ENCODE measurements at places on chromosomes 2 and 18.

- DNase-seq, result no peak
Observed at GRCh38 chr18:30489890-30490643, 552.5 kb downstream of the DSC3 start.

DNA sequence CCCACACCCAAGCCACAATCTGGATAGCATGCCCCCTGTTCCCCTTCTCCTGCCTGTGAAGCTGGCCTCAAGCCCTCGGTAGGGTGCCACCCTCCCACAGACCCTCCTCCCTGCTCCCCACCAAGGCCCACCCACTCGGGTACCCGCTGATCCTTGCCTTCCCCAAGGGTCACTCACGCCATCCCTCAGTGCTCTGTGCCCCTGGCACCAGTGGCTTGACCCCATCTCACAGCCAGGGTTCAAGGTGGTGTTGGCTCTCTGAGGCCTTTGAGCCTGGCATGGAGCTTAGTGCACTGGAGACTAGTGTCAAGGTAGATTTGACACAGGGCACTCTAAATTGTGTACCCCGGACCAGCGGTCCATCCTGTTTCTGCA is 11.9 kb downstream of the ADRA2B start:
- no peak for DNase-seq

GRCh38 chr18:36128530-36128870 is 640 bp downstream of the SLC39A6 start:
- no peak for DNase-seq

DNA sequence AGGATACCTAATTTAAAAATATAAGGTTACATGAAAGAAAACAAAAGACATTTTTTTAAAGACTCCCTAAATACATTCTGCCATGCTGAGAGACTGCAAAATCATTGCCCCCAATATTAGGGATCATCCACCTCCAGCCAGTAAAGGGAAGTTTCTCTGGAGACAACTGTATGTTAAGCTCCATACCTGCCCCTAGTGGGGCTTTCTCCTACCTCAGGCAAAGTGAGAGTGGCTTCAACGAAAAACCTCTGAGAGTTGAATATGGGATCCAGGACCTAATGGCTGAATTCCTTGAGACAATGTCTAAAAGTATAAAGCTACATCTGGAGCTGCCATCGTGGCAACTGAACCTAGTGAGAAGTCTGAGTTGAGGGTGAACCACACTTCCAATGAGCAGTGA is 248.1 kb upstream of the FIGN start:
- no peak for DNase-seq

GRCh38 chr2:17303521-17303920 is 214.7 kb downstream of the RAD51AP2 start:
- DNase-seq, result no peak

- no peak for DNase-seq
Observed at GRCh38 chr18:4831791-4832375, 365.2 kb downstream of the AKAIN1 start.

GRCh38 chr2:170823088-170823897 is 6.6 kb downstream of the GAD1 start:
- DNase-seq, result no peak

- DNase-seq, result no peak
Observed at GRCh38 chr18:35038881-35039491, 2.2 kb upstream of the MAPRE2 start.

DNA sequence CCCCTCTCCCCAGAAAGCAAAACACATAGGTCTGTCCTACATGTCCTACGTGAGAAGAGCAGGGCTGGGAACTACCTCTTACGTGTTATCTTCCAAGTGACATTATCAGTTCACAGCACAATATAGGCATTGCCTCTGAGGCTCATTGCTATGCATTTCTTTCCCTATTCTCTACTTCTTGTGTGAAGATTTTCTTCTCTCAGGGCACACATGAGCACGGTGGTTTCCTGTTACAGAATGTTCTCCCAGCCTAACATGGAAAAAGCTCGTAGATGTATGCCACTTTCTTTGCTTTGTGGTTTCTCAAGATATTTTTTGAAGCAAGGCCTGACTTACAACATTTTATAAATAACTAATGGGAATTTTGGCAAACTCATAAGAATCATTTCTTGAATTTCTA is 19.4 kb upstream of the DSC3 start:
- DNase-seq, result no peak

DNA sequence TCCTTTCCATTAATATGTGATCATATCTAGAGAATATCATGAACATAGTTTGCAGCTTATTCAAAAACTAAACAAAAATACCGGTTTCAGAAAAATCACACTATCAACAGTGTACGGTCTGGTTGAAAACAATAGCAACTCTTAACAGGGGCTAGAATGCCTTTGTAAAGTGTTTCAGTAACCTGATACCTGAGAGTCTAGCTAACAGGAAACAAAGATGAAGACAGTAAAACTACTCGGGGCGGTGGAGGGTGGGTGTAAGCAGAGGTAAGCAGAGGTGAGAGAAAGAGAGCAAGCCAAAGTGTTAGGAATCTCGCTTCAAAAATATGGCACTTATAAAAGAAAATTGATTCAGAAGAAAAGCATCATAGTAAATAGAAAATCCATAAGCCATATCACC is 109.0 kb upstream of the RGPD4 start:
- no peak for DNase-seq

DNA sequence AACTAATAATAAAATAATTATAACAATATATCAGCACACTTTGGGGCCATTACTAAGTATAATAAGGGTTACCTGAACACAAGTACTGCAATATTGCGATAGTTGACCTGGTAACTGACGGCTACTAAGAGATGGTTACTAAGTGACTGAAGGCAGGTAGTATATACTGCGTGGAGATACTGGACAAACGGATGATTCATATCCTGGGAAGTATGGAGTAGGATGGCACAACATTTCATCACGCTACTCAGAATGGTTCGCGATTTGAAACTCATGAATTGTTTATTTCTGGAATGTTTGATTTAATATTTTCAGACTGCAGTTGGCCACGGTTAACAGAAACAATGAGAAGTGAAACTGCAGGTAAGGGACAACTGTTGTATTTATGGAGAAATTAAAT is 39.5 kb upstream of the FLACC1 start:
- no peak for DNase-seq

DNA sequence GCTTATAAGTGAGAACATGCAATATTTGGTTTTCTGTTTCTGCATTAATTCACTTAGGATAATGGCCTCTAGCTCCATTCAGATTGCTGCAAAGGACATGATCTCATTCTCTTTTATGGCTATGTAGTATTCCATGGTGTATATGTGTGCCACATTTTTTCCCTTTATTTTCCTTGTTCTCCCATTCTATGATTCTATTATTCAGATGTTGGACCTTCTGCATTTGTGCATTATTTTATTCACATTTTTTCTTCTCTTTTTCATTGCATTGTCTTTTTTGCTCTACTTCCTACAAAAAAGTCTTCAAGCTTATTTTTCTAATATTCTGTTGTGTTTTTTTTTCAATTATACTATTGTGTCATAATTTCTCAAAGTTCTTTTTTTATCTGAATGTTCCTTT is 11.1 kb upstream of the ANTXR1 start:
- no peak for DNase-seq

DNA sequence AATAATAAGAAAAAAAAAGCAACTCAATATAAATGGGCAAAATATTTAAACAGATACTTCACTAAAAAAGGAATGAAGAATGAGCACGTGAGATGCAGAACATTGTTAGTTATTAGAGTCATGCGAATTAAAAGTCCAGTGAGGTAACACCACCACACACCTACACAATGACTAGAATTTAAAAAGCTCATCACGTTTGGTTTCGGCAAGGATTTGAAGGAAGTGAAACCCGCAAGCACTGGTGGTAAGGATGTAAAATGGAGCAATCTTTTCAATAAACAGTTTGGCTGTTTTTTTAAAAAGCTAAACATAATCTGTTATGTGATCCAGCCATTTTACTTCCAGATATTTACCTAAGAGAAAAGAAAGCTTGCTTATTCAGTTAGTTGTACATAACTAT is 1181.6 kb upstream of the CELF4 start:
- no peak for DNase-seq

GRCh38 chr2:134508391-134508790 is 210.4 kb downstream of the TMEM163 start:
- no peak for DNase-seq

- DNase-seq, result no peak
Observed at GRCh38 chr2:184927040-184927439, 328.7 kb downstream of the ZNF804A start.

DNA sequence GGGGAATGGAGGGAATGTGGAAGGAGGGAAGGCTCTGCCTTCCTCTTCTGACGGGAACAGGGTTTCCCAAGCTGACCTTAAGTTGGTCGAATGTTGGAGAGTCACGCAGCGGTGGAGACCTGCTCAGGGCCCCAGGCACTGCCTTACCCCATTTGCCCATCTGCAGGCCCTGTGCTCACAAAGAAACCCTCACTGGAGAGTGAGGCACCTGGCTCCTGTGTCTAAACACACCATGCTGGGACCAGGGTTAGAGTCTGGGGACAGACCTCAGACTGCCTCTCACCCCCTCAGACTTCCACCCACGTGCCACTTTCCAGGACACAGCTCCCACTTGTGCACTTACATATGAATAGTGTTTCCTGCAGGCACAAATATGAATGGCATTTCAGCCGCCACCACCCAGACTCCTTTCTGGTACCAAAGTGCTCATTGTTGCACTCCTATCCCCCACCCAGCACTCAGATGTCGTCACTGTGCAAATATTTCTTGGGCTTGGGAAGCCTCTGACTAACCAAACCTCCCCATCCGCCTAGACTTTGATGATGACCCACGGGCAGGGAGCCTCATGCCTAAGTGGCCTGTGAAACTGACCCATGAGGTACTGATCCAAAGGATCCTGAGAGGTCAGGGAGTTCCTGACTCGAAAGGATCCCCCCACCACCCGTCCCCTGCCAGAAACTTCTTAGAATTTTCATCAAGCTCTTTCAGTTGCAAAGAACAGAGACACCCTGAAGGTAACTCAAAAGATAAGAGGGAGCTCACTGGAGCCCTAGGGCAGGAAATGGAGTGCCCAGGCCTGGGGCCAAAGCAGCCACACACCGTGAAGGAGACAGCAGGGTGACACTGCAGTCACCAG is 78.3 kb downstream of the STPG4 start:
- peak; percentile 98 for DNase-seq

DNA sequence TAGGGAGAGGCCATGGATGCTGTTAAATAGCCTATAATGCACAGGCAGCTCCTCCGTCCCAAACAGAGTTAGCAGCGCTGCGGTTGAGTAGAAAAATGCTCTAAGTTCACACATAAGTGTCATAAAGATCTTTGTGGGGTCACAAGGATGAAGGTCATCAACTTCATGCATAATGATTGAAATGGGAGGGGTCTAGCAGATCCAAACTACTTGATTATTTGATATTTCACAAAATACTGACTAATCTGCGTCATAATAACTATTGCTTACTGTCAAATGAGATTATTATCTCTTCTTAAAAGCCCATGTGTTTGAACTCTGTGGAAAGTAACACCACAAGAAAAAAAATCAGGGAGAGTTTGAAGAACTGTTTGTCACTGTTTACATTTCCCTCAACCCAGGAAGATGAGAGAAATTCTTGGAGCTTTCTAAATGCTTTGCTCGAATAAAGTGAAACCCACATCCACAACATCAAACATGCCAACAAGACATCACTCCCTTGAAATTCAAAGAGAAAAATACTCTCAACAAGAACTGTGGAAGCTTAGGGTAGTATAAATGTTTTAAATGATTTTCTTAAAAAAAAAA is 50.5 kb upstream of the CREB1 start:
- no peak for DNase-seq

DNA sequence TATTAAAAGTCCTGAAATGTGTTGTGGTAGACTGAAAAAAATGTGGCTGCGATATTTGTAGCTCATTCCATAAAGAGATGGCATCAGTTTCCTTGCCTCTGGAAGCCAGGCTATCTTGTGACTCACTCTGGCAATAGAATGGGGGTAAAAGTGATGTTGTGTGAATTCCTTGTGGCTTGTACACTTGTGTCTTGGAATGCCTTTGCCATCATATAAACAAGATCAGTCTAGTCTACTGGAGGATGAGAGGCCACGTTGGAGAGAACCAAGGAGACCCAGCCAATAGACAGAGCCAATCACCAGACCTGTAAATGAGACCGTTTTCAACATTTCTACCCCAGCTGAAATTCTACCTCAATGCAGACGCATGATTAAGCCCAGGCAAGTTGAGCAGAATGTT is 254.1 kb downstream of the TRIB2 start:
- peak; percentile 61 for DNase-seq

DNA sequence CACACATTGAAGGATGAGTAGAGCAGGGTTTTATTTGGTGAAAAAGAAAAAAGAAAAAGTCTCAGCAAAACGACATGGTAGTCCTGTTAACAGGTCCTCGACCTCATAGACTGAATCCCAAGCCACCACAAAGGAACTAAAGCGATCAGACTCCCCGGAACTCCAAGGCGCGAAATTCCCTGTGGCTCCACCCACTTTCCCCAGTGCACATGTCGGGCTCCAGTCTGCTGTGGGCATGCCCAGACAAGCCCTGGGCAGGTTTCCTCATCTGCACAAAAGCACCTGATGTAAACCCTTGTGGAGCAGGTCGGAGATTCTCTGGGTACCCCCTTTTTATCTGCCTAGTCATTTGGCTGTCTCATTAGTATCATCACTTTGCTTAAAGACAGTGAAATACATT is 170.7 kb upstream of the FSIP2 start:
- no peak for DNase-seq

- no peak for DNase-seq
Observed at GRCh38 chr2:141317986-141318385, 812.8 kb downstream of the LRP1B start.

- no peak for DNase-seq
Observed at GRCh38 chr18:30925795-30926194, 116.7 kb downstream of the DSC3 start.
